ENCODE measurements at places on chromosomes 5 and 9.
A peak's percentile ranks its signal among the peaks of the same experiment; 100 is the strongest.

DNA sequence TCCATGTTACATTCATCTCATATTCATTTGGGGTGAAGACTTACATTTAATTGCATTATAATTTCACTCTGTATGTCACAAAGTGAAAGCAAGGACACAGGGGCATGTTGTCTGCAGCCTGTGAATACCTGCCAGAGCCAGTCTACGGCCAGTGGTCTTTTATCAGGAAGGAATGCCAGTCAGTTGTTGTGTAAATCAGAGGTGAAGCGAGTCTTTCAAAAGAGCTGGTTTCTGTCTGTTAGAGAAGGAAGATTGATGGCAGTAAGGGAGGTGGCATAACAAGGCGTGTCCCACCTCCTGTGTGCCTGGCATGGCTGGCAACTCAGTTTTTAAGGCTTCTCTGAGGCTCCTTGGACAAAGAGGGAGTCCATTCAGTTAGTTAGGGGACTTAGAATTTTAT, 18.1 kb upstream of the SYK start:
- DNase-seq = no peak

DNA sequence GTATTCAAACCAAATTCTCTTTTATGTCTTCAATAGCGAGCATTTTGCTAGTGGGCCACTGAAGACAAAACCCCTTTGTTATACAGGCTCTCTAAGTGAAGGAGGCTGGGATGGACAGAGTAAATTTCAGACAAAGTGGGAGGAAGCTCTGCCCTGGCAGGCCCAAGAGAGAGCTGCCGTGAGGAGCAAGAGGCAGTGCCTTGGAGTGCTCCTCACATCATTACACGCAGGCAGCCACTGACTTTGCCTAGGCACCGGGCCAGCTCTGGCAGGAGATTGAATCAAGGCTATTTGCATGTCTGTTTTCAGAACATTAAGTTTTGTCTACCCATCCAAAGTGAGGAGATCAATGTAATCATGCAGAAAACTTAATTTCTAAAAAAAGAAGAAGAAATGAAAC, 167.7 kb downstream of the CCDC192 start:
- DNase-seq = no peak

DNA sequence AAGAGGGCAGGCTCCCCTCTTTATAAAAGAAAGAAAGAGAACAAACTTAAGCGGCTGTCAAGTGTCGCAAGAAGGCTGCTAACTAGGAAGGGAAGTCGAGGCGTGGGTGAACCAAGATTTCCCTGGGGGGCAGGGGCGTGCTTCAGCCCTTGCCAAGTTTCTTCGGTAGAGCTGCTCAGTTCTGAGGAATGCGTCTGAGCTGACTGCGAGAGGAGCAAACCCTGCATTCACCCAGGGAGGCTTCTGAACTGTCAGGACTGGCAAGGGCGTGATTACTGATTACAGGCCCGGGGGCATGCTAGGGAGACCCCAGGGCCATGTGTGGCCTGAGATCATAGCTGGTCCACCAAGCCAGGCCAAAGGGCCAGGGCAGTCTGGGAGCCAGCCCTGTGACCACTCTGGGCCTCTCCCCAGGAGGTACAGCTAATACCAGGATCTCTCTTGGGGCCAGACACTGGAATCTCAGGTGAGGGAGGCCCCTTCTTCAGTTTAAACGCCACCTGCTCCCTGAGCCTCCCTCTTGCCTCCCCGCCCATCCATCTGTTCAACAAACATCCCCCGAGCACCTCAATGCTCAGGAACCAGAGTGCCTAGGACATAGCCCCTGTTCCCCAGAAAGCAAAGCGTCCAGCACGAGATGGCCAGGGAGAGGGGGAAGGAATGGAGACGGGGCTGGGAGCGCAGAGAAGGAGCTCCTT, 30.9 kb downstream of the SARDH start:
- peak; percentile 69 for DNase-seq

DNA sequence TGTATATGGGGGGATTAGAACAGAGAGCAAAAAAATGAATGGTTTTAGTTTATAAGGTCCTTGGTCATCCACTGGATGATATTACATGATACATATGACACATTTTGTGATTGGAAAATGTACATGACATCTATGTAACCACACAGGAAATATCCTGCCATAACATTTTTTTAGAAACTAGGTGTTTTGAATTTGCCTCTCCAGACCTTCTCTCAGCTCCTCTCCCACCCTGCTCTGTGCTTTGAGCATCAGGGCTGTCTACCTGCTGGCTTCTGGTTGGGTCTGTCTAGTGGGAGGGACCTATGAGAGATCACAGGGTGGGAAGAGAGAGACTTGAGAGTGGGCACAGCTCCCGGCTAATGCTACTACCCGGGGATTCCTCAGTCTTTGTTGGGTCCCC, 24.4 kb downstream of the AKNA start:
- DNase-seq = no peak

DNA sequence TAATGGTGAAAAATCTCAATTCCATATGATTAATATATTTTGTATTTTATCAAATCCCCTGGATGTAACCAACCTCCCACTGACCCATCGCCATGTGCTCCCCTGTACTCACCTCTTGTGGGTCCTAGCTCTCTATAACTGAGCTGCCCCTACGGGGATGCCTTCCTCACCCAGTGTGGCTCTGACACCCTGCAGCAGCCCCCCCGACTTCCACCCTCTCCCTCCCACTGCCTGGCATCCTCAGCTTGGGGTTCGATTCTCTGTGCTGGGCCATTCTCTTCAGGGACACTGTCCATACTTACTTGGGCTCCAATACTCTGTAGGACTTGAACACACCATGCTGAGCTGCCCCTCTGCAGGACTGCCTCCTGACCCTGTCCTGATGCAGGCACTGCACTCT, 87.1 kb downstream of the PJA2 start:
- no peak for DNase-seq

Data from spleen (tissue), 13 donors.